Activated CD8-positive, alpha-beta T cell treated with anti-CD3 and anti-CD28 coated beads, Interleukin-2, amount 10 ng/mL, durations not matched to agents 7 days and 5 days (primary cell): ENCODE measurements at places on chromosomes 5 and 9. TPM values are rescaled to one million over a fixed set of nuclear protein-coding genes. Genes with fewer than 3 reads are reported as not detected.

GRCh38 chr9:121358751-121359150 lies 11.3 kb downstream of the STOM start:
- peak overlapping the region; percentile 64 for H3K27ac ChIP-seq
- peaks cover 44% of the 10 kb centered on the region for H3K36me3 ChIP-seq
- no peaks in the 10 kb centered on the region for H3K27me3 ChIP-seq

GRCh38 chr5:88718736-88719135 lies 164.2 kb downstream of the MEF2C start:
- H3K36me3 ChIP-seq, result no peaks in the 10 kb centered on the region
- no peak overlapping the region for H3K4me3 ChIP-seq
- H3K4me1 ChIP-seq, result no peaks in the 10 kb centered on the region
- no peak for DNase-seq
- no peak overlapping the region for H3K27ac ChIP-seq

GRCh38 chr5:162990856-162991497 lies 446.4 kb upstream of the CCNG1 start:
- no peaks in the 10 kb centered on the region for H3K27me3 ChIP-seq
- H3K4me1 ChIP-seq, result no peaks in the 10 kb centered on the region
- no peak overlapping the region for H3K4me3 ChIP-seq
- H3K36me3 ChIP-seq, result no peaks in the 10 kb centered on the region
- no peak for DNase-seq

DNA sequence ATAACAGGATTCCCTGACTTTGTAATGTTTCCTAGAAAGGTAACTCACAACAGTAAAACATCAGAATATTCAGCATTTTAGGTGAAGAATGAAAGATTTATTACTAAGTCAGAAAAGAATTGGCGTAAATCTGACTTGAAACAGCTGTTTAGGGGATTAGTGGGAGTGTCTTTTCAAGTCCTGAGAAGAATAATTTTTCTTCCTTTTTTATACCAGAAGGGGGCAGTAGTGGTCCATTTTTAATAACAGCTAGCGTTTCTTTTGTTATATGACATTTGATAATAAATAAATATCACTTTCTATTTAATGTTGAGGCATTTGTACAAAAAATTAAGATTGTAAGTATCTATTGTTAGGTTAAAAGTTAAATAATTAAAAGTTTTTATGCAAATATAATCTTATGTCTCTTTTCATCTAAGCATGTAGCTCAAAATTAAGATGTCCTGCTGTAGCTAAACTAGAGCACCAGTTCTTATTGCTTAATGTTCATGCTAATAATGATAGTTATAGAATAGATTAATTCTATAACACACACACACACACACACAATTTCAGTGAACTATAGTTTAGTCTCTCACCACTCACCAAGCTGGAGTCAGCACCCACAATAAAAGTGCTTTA lies 258.7 kb upstream of the ARRDC3 start:
- H3K36me3 ChIP-seq, result no peaks in the 10 kb centered on the region
- no peaks in the 10 kb centered on the region for H3K27me3 ChIP-seq
- no peak for DNase-seq

RMRP gene
- total RNA-seq, result 7,126 TPM

TAF11L6 gene
- not detected for total RNA-seq

HIGD2A gene
- total RNA-seq, result 129 TPM

SLC46A2 gene
- not detected for total RNA-seq
